ENCODE measurements at places on chromosomes 2 and 18. TPM values are rescaled to one million over a fixed set of nuclear protein-coding genes. Genes with fewer than 3 reads are reported as not detected.

RND3 gene
- 143 TPM for polyA plus RNA-seq

SIX3 gene
- polyA plus RNA-seq: 8.7 TPM

DSG2 gene
- 0.94 TPM for polyA plus RNA-seq

POMC gene
- polyA plus RNA-seq: not detected

PDIA6 gene
- polyA plus RNA-seq: 109 TPM

MYO7B gene
- polyA plus RNA-seq: 0.16 TPM

CRACDL gene
- polyA plus RNA-seq: 0.85 TPM

TRABD2A gene
- 2.7 TPM for polyA plus RNA-seq

ACTR3 gene
- polyA plus RNA-seq: 255 TPM

RIT2 gene
- polyA plus RNA-seq: 1.1 TPM

EMILIN2 gene
- polyA plus RNA-seq: 0.12 TPM

SLC16A14 gene
- polyA plus RNA-seq: 125 TPM

DUSP19 gene
- 7.7 TPM for polyA plus RNA-seq

MYL1 gene
- not detected for polyA plus RNA-seq

MDH1B gene
- 17.8 TPM for polyA plus RNA-seq

LMAN1 gene
- polyA plus RNA-seq: 50.3 TPM
